Stimulated activated CD8-positive, alpha-beta memory T cell treated with anti-CD3 and anti-CD28 coated beads, Interleukin-4, amount 100 ng/mL, for 1 hour (primary cell): ENCODE measurements at places on chromosomes 6 and 20.

- no peak for DNase-seq
Measured at GRCh38 chr6:136803608-136804007, 11.3 kb upstream of the MAP3K5 start.

DNA sequence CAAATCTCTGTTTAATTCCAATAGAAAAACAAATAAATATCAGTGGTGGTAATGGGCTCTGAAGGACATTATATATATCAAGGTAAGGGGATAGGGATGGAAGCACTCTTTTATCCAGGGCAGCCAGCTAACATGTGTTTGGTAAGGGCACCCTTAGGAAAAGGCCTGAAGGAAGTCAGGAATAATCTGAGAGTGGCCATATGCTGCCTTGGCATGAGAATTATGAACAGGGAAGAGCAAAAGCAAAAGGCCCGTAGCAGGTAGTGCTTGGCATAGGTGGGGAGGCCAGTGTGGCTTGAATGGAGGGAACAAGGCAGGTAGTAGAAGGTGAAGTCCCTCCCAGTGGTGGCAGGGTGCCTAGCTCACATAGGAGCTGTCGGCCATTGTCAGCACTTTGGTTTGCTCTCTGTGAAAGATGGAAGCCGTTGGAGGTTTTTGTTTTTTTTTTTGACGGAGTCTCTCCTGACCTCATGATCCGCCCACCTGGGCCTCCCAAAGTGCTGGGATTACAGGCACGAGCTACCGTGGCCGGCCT, 39.6 kb upstream of the CSE1L start:
- DNase-seq, result no peak

DNA sequence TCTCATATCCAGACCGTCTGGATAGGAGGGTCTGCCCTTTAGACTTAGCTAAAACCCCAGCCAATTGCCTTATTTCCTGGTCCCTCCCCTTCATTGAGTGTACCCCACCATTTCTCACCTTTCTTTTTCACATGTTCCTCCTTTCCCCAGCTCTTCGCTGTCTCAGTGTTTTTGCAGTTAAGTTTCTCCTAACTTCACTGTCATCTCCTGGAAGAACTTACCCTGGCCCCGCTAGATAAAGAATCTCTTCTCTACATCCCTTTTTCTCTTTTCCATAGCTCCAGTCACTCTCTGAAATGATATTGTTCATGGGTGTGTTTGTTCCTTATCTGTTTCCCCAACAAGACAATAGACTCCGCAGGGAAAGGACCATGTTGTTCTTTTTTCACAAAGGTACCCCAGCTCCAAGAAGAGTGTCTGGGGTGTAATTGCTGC, 208.8 kb downstream of the TSHZ2 start:
- no peak for DNase-seq

DNA sequence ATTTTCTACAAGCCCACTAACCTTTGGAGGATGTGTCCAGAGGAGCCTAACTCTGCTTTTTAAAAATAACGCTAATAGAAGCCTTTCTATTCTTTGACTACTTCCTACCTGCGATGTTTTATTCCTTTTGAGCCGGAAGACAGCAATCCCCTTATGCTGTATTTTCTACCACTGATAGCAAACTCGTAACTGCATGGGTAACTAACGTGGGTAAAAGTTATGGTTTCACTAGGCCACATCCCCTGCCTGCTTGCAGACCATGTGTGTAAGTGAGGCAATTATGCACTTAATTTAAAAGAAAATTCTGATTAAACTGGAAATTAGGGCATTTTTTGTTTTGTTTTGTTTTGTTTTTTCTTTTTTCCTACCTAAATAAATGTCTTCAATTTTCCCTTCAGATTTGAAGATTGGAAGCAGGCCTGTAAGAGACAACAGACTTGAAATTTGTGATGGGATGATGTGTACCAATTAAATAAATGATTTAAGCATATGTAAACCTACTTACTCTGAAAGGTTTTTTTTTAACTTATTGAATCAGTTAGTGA, 931 bp downstream of the UFL1 start:
- DNase-seq, result no peak

DNA sequence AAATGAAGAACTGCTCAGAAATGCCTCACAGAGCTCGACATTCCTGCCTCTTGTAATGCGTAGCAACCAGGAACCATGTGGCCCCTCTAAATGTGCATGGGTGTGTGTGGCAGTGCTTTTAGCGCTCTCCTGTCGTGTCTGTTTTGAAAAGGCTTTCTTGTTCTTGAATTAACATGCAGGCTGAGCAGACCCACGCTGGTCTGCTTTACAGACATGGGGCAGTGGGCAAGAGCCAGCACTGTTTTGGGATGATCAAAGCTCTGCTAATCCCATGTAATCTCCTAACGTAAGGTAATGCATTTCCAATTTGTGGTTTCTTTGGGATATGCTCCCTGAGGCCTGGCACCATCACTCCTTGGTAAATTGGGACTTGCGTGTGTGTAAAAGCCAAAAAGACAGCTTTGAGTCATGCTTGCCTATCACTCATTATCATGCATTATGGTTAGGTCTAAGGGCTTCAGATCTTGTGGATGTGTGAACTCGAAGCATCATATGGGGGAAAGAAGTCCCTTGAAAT, 11.8 kb downstream of the RIPOR2 start:
- no peak for DNase-seq

DNA sequence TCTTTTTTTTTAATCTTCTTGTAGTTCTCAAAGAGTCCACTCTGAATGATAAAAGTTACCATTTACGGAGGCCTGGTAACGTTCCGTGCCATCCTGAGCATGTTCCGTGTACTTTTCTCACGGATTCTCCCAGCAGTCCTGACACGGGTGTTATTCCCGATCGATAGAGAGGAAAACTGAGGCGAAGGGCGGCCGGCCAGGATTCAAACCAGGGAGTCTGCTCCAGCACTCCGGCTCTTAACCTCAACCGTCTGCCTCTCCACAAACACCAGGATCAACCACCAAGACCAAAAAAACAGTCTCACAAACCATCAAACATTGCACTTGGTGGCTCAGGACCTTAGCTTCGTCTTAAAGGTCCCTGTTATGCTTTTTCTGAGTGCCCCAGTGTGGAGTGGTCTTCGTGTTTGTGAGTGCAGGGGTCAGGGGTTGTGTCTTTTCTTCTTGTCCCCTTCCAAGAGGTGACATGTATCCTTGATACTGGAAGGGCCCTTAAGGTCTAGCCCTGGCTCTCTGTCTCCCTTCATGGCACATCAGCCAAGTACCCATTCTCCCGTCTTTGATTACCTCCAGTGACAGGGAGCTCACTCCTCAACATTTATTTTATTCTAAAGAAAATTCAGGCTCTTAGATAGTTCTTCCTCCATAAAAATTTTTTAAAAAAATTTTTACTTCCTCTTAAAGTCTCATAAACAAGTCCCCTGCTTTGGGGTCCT, 35.1 kb downstream of the SRC start:
- no peak for DNase-seq
